ENCODE measurements at places on chromosomes 4 and X.

DNA sequence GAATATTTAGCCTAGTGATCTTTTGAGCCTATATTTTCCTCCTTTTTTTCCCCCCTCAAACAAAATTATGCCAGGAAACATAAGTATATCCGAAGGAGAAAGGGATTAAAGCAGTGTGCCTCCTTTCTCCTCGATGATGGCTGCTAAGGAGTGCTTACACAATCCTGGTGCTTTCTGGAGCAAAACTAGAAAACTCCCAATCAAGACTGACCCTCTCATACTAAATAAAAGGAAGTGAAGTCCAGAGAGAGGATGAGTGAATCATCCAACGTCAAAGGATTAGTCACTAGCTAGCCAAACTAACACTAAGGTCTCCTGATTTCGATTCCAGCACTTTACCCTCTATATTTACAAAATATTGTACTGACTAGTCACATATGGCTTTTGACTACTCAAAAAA lies 146.8 kb downstream of the PPP3CA start:
- no peak for DNase-seq

DNA sequence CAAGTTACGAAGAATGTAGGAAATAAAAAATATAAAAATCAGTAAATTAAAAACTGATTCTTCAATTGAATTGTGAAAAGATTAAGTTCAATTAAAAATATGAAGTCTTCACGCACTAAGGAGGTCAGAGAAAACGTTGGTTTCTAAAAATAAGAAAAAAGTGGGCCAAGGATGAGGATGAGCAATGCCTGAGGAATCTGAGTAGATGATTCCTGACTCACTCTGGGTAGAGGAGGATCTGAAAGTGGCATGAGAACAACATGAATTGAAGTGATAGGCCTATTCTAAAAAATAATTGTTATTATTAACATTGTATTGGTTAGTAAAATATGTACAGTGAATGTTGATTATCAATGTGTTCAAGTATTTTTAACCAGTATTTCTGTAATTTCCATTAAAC lies 444.2 kb downstream of the GRIA2 start:
- DNase-seq: no peak

DNA sequence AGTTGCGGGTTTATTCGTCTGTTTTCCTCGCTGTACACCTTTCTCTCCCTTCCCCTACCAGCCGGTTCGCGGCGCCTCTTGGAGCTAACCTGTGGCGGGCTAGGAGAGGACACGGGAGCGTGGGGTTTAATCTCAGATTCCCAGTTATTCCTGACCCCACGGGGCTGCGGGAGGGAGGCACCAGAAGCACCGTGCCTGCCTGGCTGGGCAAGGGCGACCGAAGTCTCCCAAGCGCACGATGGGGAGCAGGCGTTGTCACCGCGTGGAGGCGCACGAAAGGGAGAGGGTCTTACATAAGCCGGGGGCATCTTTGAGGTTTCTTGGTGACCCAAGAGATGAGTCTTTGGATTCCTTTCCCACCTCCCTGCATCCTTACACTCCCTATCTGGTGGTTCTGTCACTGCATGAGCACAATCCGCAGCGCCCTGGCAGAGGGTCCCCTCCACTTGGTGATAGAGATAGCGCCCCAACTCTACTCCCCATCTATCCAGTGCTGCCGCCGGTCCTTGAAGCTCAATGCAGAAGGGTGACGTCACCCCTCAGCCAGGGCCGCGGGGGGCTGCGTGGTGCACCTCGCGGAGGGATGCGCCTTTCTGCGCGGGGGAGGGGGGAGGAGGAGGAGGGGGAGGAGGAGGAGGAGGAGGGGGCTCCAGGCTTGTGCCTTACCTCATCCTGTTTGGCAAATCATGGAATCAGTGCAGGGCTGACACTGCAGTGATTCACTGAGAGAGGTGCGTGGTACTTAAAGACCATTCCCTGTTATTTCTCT lies 793 bp downstream of the TSPAN7 start:
- no peak for DNase-seq

DNA sequence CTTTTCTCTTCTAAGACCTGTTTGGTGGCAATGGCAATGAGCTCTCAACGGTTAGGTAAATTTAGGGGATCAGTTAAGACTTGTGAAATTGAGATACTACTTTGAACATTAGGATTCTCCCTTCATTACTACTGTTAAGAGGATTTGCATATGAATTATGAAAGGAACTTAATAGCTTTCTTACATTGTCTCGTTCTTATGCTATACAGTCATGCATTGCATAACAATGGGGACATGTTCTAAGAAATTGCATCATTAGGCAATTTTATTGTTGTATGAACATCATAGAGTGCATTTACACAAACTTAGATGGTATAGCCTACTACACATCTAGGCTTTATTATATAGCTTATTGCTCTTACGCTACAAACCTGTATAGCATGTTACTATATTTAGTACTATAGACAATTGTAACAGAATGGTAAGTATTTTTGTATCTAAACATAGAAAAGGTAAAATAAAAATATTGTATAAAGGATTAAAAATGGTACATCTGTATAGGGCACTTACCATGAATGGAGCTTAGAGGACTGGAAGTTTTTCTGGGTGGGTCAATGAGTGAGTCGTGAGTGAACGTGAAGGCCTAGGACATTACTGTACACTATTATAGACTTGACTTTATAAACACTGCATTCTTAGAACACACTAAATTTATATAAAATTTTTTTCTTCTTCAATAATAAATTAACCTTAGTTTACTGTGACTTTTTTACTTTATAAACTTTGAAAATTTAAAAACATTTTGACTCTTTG lies 62.5 kb downstream of the PAQR3 start:
- no peak for DNase-seq

GRCh38 chrX:13864264-13864663 lies 47.4 kb upstream of the GPM6B start:
- no peak for DNase-seq

DNA sequence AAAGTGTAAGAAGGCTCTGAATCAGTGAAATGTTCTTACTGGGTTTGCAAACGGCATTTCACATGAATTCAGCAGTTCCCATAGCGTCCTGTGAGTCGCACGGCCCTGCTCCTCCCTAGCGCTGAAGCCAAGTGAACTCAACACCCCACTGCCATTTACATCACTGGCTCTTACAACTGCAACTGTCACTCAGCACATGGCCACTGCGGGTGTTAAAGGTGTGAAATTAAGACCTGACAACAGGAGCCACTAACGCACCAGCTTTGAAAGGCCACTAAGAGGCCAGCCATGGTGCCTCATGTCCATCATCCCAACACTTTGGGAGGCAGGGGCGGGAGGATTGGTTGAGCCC lies 31.7 kb downstream of the RNF212 start:
- DNase-seq: no peak

DNA sequence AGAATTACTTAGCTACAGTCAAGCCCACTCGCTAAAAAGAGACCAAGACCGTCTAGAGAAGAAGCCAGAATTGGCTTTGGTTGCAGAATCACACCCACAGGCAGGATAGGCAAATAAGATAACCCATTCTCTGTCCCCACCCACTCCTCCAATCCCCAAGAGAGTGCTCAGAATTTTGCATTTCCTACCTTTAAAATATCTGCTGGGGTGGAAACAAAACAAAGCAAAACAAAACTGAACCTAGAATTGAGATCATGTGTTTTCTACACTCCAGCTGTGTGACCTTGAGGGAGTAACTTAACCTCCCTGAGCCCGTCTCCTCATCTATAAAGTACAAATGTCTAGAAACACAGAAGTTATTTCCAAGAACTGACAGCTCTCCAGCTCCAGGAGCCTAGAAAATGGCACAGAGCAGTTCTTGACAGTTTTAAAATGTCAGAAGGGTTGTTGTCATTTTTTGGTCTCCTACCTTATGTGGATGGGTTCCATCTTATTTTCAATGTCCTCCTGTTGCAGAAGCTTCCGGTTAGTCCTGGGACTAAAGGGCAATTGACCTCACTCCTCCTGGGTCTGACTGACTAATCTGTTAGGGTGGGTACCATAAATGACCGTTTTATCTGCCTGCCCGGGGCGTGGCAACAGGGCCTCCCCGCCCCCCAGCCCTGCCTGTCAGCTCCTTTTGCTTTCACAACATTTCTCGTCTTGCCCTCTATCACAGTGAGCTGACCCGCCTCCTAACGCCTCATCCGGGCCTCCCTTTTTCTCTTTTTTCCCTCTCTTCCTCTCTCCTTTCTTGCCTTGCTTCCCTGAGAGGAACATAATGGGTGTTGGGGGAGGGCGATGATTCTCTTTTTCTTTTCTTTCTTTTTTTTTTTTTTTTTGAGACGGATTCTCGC lies 114.0 kb downstream of the RBM47 start:
- peak; percentile 79 for DNase-seq

Data from germinal center (tissue), 1 donor.